ENCODE measurements at places on chromosomes 2 and 18. TPM values are rescaled to one million over a fixed set of nuclear protein-coding genes. Genes with fewer than 3 reads are reported as not detected.

- DNase-seq: no peak
Measured at GRCh38 chr2:215428060-215428910, 7.6 kb downstream of the FN1 start.

- no peak for DNase-seq
Measured at GRCh38 chr2:210540900-210541289, 15.5 kb upstream of the CPS1 start.

- no peak for DNase-seq
Measured at GRCh38 chr2:219437141-219437540, 2.5 kb downstream of the SPEG start.

GRCh38 chr18:11000071-11000470, 149.3 kb downstream of the PIEZO2 start:
- no peak for DNase-seq

GRCh38 chr18:6210349-6211173, 204.2 kb downstream of the L3MBTL4 start:
- DNase-seq: no peak

GRCh38 chr2:204984518-204984917, 439.2 kb downstream of the PARD3B start:
- DNase-seq: no peak

- no peak for DNase-seq
Measured at GRCh38 chr2:71879509-71880184, 268.0 kb downstream of the CYP26B1 start.

DNA sequence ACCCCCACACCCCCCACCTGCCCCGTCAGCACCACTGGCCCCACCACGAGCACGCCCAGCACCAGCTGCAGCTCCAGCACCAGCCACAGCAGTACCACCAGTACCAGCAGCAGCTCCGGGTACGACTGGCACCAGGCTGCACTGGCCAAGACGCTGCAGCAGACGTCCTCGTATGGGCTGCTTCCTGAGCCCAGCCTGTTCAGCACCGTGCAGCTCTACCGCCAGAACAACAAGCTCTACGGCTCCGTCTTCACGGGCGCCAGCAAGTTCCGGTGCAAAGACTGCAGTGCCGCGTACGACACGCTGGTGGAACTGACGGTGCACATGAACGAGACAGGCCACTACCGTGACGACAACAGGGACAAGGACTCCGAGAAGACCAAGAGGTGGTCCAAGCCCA, 75.3 kb downstream of the TSHZ1 start:
- no peak for DNase-seq

AQP4 gene
- polyA plus RNA-seq: 0.27 TPM

GRCh38 chr18:45384137-45384961, 230.9 kb upstream of the SLC14A2 start:
- DNase-seq: peak; percentile 71

GRCh38 chr2:134014196-134014960, 239.5 kb upstream of the MGAT5 start:
- DNase-seq: no peak

KLF7 gene
- polyA plus RNA-seq: 11.0 TPM

MGAT4A gene
- polyA plus RNA-seq: 24.4 TPM

GRCh38 chr2:66346231-66346664, 88.7 kb upstream of the MEIS1 start:
- no peak for DNase-seq

RAD51AP2 gene
- polyA plus RNA-seq: 0.18 TPM

CPO gene
- 0.27 TPM for polyA plus RNA-seq

GRCh38 chr2:200259577-200259957, 46.9 kb upstream of the SPATS2L start:
- no peak for DNase-seq

DNA sequence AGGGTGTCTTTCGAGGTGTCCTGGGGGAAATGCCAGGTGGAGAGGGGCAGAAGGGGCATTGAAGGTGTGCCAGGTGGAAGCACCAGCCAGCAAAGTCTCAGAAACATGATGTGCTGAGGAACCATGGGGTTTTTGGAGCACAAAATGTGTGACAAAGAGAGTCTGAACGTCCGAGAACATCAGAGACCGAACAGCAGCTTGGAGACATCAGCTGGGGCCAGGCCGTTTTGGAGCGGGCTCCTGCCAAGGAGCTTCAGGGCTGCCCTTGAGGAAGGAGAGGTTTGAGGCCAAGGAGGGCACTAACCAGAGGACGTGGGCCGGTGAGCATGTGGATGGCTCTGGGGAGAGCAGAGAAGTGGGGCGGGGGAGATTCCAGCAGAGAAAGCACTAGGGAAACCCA, 5.3 kb upstream of the MBP start:
- no peak for DNase-seq

ANKAR gene
- 4.0 TPM for polyA plus RNA-seq

EML6 gene
- 3.4 TPM for polyA plus RNA-seq

- peak; percentile 48 for DNase-seq
Measured at GRCh38 chr18:59957957-59958356, 58.2 kb downstream of the PMAIP1 start.

- DNase-seq: no peak
Measured at GRCh38 chr2:12463189-12463588, 253.5 kb upstream of the TRIB2 start.

- peak; percentile 84 for DNase-seq
Measured at GRCh38 chr2:134218930-134219658, 34.8 kb upstream of the MGAT5 start.

DNA sequence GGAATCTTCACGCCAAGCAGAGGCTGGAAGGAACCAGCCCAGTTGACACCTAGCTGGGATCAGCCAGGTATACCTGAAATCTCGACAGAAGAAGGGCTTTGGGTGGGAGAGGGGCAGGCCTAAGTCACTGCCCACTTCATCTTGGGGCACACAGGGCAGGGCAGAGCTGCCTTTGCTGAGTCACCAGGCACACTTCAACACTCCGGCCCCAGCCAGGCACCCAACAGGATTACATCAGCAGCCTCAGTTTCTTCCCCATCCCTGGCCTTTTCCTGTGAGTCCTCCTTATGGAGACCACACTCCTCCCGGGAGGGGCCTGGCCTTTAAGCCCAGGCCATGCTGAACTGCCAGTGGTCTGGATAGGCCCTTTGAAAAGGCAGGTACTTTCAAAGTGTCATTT, 201.7 kb upstream of the HS6ST1 start:
- DNase-seq: no peak

CFAP221 gene
- 0.41 TPM for polyA plus RNA-seq

PRKAG3 gene
- 0.07 TPM for polyA plus RNA-seq

MYO1B gene
- 28.5 TPM for polyA plus RNA-seq

GRCh38 chr2:41933046-41933420, 114.8 kb upstream of the PKDCC start:
- no peak for DNase-seq

GRCh38 chr2:197159661-197160211, 150.8 kb downstream of the ANKRD44 start:
- DNase-seq: no peak

DNA sequence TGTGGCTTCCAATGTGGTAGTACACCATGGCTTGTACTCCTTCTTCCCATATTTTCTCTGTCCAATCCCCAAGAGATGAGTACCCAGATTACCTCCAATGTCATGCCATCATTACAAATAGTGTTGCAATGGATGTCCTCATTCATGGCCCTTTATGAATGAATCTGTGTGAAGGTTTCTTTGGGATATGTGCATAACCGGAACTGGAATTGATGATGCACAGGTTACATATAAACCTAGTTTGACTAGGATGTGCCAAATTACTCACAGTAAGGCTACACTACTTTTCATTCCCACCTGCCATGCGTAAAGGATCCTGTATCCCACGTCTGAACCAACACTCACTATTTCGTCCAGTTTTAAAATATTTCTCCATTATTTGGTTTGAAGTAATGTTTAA, 173.9 kb upstream of the CXCR4 start:
- DNase-seq: no peak

GCG gene
- polyA plus RNA-seq: 3.7 TPM

TBR1 gene
- 0.02 TPM for polyA plus RNA-seq

DNA sequence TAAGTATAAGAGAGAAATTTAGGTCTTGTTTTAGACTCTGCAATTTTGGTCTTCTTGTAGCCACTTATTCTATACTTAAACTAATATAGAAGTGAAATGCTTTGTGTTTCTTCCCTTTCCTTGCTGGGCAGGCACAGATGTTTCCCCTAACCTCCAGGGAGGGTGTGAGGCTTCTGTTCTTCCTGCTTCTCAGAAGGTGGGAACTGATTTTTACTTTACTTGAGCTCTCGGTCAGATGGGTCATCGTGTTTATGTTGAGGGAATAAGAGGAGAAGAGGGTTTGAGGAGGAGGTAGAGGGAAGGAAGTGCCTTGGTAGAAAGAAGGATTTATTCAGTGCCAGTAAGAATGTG, 92.5 kb upstream of the CXCR4 start:
- DNase-seq: no peak

GRCh38 chr2:47521666-47522285, 118.8 kb downstream of the MSH2 start:
- no peak for DNase-seq

GRCh38 chr18:3062798-3063680, 50.1 kb upstream of the LPIN2 start:
- no peak for DNase-seq

HRH4 gene
- 0.05 TPM for polyA plus RNA-seq

DNA sequence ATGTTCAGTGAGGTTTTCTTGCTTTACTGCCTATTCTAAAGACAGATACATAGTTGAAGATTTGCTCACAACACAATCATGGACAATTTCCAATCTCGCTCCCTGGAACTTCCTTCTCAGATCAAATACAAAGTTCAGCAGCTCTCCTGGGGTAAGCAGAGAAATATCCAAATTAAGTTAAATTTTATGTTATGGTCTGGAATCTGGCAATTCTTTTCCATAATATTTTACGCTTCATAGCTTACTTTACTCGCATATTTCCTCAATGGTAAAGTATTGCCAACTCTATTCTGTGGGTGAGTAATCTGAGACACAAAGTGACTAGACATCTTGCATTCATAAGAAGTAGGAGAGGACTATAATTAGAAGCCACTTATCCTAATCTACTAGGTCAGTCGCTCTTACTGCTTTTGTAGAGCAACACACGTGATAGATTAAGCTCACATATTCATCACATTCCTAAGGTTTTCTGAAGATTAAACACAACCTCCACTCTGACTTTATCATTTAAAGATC, 529.4 kb downstream of the CCDC85A start:
- no peak for DNase-seq

TUBA3E gene
- polyA plus RNA-seq: 0.82 TPM

DNA sequence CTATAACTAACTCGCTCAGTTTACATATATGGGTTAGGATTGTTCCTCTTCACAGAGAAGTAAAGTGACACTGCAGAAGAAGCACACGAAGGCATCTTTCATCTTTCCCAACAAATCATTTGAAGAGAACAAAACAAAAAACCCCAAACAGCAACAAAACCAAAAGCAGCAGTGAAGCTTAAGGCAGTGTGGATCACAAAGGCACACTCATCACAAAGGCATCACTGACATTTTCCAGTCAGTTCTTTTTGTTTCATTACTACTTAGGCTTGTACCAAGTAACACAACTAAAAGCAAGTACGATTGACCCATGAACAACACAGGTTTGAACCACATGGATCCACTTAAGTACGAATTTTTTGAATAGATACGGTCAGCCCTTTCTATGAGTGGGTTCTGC, 75.7 kb downstream of the RNF152 start:
- DNase-seq: no peak

SERPINB13 gene
- 9.8 TPM for polyA plus RNA-seq

- DNase-seq: no peak
Measured at GRCh38 chr18:30623401-30624065, 419.0 kb downstream of the DSC3 start.

DNA sequence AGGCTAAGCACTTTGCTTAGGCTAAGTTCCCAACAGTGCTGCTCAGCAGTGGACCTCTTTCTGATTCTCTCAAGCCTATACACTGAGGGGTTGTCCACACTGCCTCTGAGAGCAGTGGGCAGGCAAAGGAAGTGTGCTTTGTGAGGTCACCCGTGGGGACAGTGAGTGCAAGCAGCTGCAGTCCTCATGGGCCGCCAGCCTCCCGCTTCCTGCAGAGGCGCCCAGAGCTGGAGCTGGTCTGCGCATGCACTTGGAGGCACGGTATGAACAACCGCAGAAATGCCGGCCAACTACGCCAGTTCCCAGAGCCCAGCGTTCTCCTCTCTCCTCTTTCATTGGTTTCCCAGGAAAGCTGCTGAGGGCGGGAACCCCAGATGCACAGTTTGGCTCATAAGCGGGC, 149.5 kb upstream of the DLX2 start:
- DNase-seq: no peak

DNA sequence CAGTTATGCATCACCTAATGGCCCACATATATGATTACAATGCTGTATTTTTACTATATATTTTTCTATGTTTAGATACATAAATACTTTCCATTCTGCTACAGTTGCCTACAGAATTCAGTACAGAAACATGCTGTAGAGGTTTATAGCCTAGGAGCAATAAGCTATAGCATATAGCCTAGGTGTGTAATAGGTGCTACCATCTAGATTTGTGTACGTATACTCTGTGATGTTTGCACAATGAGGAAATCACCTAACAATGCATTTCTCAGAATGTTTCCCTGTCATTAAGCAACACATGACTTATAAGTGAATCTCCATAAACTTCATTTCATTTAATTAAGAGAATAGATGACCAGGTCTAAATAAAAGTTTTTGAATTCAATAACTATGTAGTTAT, 43.5 kb downstream of the SLC38A11 start:
- DNase-seq: no peak

DNA sequence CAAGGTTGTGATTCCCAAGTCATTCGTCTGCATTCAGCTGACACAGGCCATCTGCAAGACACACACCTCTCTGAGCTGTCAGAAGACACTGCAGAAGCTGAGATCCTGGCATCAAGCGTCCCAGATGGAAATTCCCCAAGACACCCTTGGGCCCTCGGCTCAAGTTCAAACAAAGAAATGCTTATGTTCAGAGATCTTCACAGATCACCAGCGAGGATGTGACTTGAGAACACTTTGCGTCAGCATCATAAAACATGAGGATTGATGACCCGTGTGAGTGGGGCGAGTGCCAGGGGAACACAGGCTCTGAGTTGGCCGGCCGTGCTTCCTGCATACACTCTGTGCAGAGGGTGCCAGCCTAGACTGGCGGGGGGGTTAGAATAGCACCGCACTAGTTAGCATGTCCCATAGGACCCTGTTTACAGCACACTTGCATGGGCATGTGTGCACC, 36.8 kb downstream of the KCNIP3 start:
- DNase-seq: no peak

ERFE gene
- 0.96 TPM for polyA plus RNA-seq

DNA sequence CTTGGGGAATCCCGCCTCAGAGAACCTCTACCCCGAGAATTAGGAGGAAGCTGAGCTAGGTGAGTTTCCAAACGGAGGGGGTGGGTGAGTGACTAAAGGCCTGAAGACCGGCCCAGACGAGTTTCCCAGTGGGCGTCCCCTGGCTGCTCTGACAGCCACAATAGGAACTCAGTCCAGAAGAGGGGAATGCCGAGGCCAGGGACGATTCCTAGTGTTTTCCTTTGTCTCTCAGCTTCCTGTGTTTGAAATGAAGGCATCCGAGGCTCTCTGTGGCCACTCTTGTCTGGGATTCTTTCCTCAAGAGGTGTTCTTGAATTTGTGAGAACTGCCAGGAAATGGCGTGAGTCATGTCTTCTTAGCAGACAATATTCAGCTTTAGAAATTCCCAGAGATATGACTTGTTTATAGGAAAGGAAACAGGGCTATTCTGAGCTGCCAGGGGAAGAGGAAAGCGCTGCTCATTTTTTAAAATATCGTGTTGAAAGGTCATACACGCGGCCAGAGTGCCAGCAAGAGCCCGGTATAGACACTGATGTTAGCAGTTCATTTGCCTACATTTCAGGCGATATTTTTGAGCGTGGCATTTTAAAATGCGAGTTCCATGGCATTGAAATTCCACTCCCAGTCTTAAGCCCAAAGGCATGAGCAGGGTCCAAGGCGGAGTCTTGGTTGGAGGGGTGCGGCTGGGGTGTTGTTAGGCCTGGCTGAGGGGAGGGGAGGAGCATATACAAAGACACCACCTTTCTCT, 169.1 kb upstream of the KLF7 start:
- no peak for DNase-seq

- no peak for DNase-seq
Measured at GRCh38 chr2:132593171-132593570, 76.8 kb downstream of the LYPD1 start.
